ENCODE measurements at places on chromosomes 5 and 9.

- DNase-seq: no peak
Observed at GRCh38 chr5:170297589-170298462, at the start of gene LCP2. Gene LCP2 (minus strand): TSS chr5:170297777. CDS start chr5:170297611, 166 bp downstream.

DNA sequence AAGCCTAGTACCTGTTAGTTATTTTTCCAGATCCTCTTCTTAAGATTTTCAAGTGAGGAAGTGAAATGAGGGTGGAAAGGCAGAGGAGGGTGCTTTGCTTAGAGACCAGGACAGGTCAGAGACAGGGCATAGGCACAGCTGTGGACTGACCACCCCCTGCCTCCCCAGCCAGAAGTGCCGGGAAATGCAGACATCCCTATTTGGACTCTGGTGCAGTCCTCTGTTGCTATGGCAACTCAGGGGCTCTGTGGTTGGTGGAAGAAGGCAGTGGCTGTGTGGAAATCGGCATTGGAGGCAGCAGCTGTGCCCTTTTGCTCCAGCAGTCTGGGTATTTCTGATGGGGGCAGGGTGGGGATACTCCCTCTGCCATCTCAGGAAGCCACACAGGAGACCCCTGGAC is 43.3 kb upstream of the NDFIP1 start:
- no peak for DNase-seq

DNA sequence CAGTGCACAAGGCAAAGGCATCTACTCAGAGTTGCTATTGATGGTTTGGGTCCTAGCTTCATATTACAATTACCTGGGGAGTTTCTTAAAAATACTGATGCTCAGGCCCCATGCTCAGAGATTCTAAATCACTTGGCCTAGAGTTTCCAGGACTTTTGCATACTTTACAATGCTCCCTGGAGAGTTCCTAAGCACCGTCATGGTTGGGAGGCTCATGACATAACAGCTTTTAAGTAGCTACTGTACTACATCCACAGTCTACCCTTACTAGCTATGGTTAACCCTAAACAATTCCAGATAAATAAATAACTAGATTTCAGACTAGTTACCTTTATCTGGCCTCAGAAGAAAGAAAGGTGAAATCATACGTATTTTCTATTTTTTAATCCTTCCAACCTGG is 414.4 kb downstream of the PDE4D start:
- no peak for DNase-seq

GRCh38 chr5:148973455-148973854 is 89.4 kb downstream of the SH3TC2 start:
- DNase-seq: no peak

DNA sequence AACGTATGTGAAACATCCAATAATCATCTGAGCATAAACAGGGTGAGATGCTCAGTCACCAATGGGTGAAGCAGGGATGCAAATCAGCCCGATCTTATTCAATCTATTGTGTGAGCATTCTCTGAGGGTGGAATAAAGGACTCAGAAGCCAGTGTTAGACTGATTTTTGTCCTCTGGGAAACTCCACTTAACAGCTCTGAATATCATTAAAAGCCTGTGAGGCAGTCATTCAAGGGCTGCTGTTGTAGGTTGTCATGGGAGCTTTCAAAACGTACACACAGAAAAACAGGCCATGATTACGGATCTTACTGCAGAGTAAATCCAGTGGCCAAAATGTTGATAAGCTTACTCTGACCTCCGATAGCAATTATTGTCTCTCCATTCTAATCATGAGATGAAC is 266.5 kb upstream of the EFNA5 start:
- DNase-seq: peak; percentile 27

DNA sequence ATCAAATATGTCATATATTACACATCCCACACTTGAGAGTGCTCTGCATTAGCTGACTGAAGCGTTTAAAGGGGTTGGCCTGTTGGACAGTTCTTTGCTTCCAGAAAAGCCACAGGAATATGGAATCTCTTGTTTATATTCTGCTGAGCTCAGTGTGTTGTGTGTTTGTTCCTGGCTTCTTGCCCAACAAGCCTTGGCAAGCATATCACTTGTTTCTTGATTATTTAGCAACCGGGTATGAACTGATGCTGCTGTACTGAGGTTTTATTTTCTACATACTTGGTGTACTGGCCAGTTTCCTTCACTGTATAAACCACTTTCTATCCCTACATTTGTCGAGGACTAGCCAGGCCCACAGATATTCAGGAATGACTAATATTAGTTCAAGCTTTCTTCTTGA is 378.9 kb downstream of the KCTD16 start:
- DNase-seq: no peak

DNA sequence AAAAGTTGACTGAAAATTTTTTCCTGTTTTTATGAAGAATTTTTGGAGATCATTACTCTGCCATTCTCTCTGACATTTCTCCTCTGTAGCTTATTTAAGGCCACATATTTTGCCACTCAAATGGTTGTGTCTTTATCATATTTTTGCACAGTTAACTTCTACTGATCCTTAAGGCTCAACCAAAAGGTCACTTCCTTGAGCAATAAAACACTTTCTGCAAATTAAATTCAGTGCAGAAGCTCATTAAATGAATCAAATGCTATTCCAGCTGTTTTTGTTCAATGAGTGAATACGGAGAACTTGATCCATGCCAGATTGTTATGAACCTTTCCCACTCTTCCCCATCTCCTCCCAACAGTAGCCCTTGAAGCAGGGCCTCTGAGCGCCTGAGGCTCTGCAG is 93.8 kb upstream of the EPB41L4A start:
- DNase-seq: no peak

DNA sequence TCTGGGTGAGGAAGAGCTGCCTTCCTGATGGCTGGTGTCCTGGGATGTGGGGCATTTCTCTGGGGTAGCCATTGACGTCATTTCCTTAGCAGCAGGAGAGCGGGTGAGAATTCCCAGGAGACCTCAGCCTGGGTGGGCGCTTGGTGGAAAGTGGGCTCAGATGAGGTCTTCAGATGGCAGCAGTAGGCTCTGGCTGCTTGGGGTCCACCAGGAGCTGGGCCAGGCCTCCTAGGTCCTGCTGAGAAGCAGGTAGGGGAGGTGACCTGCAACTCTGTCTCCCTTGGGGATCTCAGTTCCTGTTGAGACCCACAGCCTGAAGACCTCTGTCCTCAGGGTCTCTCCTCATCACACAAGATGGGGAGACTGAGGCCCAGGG is 31.5 kb downstream of the FAM163B start:
- no peak for DNase-seq

GRCh38 chr5:109327570-109327969 is 82.2 kb downstream of the PJA2 start:
- DNase-seq: peak; percentile 33

DNA sequence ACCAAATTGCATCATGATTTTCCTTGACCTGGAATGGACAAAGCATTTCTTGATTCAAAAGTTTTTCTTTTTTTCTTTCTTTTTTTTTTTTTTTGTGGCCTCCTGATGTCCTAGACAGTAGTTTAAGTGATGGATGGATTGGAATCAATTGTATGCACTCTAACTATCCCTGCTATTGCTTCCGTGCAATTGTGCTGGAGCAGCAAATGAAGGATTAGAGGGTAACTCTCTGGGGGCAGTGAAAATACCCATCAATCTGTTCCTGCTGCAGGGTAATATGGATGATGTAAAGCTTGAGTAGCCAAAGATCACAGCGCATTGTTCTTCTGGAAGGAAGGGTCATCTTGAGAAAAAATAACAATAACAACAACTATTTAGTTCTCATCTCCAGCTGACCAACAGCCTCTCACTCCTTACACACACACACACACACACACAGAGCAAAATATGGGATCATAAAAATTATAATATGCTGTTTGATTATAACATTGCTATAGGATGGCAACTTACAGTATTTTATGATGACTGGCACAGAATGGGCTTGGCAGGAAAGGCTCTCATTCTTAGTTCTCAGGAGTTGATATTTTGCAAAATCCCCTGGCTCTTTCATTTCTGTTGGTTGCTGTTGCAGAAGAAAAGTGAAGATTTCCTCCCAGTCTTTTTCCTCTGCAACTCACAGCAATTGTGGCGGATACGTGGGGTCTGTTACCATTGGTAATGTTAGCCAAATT is 160.9 kb upstream of the DMAC1 start:
- peak; percentile 44 for DNase-seq

DNA sequence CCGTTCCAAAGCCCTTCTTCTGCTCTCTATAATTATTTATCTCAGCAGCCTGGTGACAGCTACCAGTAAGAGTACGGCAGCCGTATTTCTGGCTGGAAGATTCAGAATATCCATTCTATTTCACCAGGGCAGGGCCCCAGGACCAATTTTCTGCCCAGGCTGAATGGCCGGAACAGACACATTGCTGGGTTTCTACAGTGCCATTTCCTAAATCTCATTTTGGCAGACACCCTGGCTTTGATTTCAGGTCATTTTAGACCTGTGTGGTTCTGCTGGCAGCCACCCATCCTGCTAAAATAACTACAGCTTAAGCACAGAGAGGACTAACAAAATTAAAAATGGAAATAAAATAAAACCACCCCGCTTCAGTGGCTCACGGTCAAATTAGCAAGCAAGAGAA is 95.0 kb downstream of the CRB2 start:
- DNase-seq: no peak

- no peak for DNase-seq
Observed at GRCh38 chr5:64184832-64185231, 19.2 kb downstream of the RNF180 start.

Measured in D341Med (cell line).